ENCODE measurements at places on chromosomes 1 and 21.

DNA sequence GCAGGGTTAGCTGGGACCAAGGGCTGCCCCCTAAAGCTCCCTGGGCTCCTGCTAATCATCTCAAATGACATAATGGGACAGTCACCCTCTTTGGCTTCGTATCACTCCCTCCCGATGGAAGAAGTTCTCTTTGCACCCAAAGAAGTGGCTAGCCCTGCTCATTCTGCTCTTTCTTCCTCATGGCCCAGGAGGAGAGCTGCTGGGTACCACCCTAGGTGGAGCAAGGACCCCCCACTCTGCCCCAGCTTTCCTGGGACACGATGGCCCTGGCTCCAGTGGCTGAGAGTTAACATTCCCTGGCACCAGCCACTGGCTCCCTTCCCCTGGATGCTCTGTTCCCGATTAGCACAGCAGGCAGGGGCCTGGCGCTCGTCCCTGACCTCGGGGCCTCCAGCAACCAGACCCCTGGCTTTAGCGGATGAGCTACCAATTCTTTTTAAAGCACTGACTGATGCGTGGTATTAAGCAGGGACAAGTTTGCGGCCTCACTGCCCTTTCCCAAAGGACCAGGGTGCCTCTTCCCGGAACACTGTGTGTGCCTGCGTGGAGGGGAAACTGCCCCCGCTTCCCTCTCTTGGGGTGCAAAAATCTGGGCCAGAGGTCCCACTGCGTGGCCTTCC is 1.2 kb downstream of the MYOM3 start:
- no peak for DNase-seq

GRCh38 chr1:39671433-39671792 is 494 bp downstream of the NT5C1A start:
- DNase-seq = no peak

GRCh38 chr1:94907136-94907535 is 19.8 kb downstream of the CNN3 start:
- DNase-seq = no peak

DNA sequence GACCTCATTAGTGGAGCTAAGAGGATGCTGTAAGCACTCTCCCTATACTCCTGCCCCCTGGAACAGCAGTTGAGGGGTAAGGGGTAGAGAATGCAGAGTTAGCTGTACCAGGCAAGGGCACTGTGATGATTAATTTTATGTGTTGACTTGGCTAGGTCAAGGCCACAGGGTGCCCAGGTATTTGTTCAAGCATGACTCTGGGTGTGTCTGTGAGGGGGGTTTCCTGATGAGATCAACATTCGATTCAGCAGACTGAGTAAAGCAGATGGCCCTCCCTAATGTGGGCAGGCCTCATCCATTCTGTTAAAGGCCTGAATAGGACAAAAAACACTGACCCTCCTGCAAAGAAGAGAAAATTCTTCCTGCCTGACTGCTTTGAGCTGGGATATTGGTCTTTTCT is 110.8 kb downstream of the KCND3 start:
- DNase-seq = no peak

Measured in stimulated activated CD8-positive, alpha-beta memory T cell treated with anti-CD3 and anti-CD28 coated beads, Interleukin-2, amount 100 ng/mL, for 1 hour (primary cell).